ENCODE measurements at places on chromosomes 3 and 15.

DNA sequence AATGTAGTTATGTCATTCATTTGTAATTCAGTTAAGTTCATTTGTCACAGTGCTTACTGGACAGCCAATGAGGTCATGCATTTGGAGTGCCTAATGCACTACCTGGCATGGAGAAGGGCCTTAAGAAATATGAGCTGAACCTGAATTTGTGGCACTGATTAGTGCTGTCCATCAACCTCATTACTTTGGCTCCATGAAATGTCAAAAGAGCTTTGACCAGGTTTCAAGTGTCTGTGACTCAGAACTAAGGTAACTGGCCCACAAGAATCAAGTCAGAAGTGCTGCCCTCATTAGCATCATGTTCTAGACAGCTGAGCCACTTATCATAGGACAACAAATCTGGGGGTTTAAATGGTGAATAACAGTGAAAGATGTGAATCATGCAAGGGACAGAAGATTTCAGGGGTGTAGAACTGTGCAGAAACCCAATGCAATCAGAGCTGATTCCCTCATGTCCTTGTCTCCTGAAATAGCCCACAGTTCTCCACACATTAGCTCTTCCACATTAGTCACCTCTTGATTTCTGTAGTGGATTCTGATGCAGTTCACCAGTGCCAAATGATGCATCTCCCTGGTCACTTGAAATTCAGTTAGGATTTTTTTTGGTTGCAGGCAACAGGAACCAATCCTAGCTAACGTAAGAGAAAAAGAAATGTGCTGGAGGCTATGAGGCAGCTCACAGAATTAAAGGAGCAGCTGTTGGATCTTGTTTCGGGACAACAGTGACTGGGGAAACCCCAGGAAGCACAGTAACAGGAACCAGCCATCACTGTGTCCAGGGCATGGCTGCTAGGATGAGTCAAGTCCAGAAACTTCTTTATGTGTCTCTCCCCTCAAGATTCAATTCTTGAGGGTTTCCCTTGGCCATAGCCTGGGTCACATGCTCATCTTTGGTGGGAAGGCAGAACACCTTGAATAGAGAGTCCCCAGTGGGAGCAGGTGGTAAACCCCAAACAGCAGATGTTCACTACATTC lies 38.7 kb downstream of the CHST2 start:
- peak; percentile 37 for DNase-seq

- no peak for DNase-seq
Measured at GRCh38 chr3:127835993-127836882, 13.9 kb upstream of the MGLL start.

- DNase-seq = no peak
Measured at GRCh38 chr15:76576523-76577279, 240.1 kb downstream of the ISL2 start.

- DNase-seq = no peak
Measured at GRCh38 chr3:194255252-194256039, 95.7 kb downstream of the CPN2 start.

GRCh38 chr3:18393906-18394305 lies 31.2 kb downstream of the SATB1 start:
- no peak for DNase-seq

GRCh38 chr3:197354568-197355001 lies 56.2 kb upstream of the DLG1 start:
- DNase-seq = no peak

DNA sequence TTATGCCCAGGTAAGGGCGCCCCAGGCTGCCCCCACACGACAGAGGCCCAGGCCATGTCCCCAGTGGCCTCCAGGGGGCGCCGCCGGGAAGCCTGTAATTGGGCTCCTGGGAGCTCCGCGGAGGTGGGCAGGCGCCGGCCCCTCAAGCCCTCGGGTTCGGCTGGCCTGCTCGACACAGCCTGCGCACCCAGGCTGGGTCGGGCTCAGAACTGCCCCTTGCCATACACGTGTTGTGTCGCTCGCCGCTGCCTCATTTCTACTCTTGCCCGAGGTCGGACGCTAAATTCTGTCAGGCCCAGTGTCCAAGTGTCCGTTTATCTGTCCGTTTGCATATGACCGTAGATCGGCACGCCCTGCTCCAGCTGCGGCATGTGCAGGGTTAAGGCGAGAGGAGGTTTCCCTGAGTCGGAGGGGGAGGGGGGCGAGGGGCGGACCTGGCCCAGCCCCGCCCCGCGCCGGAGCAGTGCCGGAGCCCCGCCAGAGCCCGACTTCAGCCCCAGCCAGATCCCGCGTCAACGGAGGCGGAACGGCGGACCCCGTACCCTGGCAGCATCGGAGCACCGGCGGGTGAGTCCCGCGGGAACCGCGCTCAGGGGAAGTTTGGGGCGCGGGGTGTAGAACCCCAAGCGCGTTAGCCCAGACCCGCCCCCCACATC lies at the start of gene KLHDC8B:
Gene KLHDC8B (plus strand): TSS at position 480 of the 656 bp plus-strand sequence. CDS start 1,172 bp downstream, outside the sequence.
- peak; percentile 48 for DNase-seq

GRCh38 chr15:61798631-61799030 lies 261.6 kb downstream of the VPS13C start:
- no peak for DNase-seq

GRCh38 chr15:76368122-76368621 lies 31.6 kb downstream of the ISL2 start:
- DNase-seq = no peak

- no peak for DNase-seq
Measured at GRCh38 chr3:82581350-82581749, 819.9 kb upstream of the GBE1 start.

- no peak for DNase-seq
Measured at GRCh38 chr3:191331388-191331787, 1.1 kb upstream of the UTS2B start.

DNA sequence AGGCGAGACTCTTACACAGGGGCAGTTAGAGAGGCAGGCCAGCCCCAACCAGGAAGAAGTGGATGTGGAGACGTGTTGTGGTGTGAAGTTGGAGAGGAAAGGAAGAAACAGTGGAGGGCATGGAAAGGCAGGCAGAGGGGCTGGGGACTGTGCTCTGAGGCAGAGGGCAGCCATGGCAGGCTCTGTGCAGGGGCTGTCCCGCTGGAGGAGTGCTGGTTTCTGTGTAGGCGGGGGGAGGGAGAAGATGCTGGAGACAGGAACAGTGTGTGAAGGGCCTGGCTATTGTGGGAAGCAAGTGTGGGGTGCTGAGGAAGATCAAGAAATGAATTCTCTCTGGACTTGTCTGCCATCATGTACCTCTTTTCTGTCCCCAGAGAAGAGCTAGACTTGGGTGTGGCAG lies 21.0 kb downstream of the SNAPC5 start:
- DNase-seq = no peak

DNA sequence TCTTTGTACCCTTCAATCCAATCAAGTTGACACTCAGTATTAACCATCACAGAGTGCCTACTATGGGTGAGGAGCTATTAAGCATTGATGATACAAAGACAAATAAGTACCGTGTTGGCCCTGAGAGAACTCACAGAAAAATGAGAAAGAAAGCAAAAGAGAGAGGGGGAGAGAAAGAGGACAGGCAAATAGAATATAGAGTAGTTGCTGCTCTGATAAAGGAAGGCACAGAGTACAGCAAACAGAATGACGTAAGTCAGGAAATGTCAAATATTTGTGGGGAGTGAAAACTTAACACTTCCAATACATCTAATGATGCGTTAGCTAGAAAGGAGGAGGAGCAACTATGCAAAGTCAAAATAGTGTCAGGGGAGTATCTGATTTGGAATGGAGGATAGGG lies 320.6 kb upstream of the KCNH8 start:
- DNase-seq = no peak

GRCh38 chr3:119913021-119913420 lies 131.1 kb downstream of the NR1I2 start:
- peak; percentile 55 for DNase-seq

GRCh38 chr3:117045143-117045542 lies 335.6 kb downstream of the TUSC7 start:
- DNase-seq = no peak

DNA sequence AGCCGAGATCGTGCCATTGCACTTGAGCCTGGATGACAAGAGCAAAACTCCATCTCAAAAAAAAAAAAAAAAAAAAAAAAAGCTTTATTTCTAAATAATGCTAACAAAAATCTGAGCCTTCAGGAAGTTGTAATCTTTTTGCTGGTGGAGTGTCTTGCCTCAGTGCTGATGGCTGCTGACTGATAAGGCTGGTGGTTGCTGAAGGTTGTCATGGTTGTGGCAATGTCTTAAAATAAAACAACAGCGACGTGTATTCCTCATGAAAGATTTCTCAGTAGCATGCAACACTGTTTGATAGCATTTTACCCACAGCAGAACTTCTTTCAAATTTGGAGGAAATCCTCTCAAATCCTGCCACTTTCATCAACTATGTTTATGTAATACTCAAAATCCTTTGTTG lies 77.4 kb upstream of the PTPRG start:
- DNase-seq = no peak

- no peak for DNase-seq
Measured at GRCh38 chr3:64593350-64593749, 94.5 kb downstream of the ADAMTS9 start.

DNA sequence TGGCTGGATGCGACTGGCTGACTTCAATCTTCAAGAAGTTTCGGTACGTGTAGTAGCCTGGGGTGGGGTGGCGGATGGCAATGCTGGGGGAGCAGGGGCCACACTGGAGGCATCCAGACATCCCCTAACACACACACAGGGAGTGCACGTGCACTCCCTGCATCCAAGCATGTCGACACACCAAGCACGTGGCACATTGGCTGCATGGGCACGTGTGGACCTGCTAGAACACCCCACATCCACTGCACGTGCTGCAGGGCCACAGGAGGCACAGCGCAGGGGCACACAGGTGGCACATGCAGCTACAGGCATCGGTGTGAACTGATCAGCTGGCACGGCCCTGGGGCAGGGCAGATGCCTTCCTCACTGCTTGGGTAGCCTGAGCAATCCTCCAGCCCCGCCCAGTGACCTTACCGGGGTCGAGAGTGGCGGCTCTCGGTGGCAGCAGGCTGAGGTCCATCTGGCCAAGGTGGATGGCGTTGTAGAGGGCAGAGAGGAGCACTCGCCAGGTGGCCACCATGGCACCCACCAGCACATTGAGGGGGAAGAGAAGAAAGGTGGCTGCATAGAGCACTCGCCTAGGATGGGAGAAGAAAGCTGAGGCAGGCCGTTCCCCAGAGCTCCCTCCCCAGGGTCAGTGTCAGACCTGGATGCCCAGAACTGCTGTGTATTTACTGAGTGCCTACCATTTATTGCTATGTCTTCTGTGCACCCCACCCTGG lies 7.5 kb downstream of the ISLR start:
- no peak for DNase-seq

- no peak for DNase-seq
Measured at GRCh38 chr3:105579439-105579838, 212.7 kb downstream of the ALCAM start.

GRCh38 chr3:17290894-17291293 lies 406.1 kb downstream of the PLCL2 start:
- no peak for DNase-seq

- no peak for DNase-seq
Measured at GRCh38 chr3:142366434-142366833, 81.4 kb downstream of the XRN1 start.

GRCh38 chr3:188090620-188091309 lies 63.2 kb upstream of the LPP start:
- DNase-seq = no peak

GRCh38 chr3:117820658-117821299 lies 1111.2 kb downstream of the TUSC7 start:
- DNase-seq = no peak

GRCh38 chr3:29324180-29324651 lies 43.3 kb downstream of the RBMS3 start:
- DNase-seq = no peak

GRCh38 chr15:74239051-74239705 lies 3.1 kb downstream of the CCDC33 start:
- DNase-seq = no peak

DNA sequence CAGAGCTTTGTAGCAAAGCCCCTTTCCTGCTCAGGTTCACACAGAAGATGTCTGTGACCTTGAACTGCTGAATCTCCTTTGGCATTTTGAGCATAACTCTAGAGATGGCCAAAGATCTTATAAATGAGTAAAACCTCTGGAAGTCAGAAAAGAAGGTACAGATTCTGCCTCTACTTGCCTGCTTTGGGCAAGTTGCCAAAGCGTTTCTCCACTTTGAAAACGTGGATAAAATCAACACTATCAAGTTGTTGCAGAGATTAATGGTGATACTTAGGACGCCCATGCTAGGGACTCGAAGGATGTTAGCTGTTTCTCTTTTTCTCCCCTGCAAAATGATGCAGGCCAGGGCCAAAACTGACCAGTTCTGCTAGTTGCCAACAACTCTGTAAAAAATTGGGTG lies 68.0 kb upstream of the CMTM7 start:
- no peak for DNase-seq

DNA sequence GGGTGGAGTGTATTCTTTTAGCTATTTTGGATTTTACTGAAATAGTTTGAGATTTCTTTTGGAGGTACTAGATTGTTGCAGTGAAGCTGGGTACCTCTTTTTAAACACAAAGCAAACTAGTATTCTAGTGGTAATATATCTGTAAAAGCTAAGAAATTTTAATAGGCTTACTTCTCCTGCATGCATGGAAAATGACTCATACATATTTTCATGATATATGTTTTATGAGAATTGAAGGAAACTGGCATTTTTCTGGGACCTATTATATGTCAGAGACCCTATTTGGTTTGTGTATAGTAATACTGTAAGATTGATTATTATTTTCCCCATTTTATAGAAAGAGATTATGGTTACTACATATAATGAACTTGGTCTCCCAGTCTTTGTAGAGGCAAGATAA lies 851.0 kb downstream of the DIPK2A start:
- DNase-seq = no peak

DNA sequence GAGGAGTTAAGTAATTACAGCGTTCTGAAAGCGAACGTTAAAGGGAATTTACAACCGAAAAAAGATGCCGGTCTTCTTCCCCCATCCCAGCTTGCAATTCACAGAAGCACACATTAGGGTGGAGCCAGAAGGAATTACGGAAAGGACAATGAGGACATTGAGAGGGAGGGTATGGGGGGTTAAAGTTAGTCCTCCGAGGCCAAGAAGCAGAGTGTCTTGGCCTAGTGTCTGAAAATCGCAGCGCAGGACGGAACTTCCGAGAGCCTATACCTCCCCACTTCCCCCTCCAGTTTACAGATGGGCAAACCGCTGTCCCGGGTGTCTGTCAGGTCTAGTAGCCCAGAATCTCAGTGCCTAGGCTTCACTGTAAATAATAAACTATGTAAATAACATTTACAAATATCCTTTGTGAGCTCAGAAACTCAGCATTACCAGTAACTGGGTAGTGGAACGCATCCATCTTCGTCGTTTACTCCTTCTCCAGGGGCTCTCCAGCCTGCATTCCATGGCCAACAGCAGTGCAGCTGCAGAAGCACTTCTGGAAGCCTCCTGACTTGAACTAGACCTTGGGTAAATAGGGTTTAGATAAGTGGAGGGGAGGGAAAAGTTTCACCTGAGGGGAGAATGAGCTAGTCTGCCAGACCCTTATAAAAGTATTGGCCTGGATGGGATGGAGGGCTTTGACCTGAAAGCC lies 922 bp downstream of the ADPRH start:
- DNase-seq = no peak

DNA sequence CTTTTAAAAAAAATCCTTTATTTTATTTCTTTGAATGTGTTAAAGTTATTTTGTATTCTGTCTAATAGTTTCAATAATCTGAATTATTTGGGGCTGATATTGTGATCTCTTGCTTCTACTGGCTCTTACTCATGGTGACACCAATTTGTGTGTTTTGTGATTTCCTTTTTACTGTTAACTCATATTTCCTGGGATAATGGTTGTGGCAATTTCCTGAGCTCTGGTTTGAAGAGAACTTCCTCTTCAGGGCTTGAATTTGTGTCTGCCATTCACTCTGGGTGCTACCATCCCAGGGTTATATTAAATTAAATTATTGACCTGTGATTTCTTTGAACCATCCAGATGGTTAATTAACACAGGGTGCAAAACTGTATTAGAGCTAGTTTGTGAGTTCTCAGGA lies 60.4 kb upstream of the RNF7 start:
- no peak for DNase-seq

GRCh38 chr3:195810455-195810845 lies 1.3 kb downstream of the MUC4 start:
- no peak for DNase-seq
